Kasumi-1 (cell line): ENCODE measurements at places on chromosomes 12 and 14.

GRCh38 chr12:6302621-6303020, 7.9 kb upstream of the PLEKHG6 start:
- no peak for DNase-seq

DNA sequence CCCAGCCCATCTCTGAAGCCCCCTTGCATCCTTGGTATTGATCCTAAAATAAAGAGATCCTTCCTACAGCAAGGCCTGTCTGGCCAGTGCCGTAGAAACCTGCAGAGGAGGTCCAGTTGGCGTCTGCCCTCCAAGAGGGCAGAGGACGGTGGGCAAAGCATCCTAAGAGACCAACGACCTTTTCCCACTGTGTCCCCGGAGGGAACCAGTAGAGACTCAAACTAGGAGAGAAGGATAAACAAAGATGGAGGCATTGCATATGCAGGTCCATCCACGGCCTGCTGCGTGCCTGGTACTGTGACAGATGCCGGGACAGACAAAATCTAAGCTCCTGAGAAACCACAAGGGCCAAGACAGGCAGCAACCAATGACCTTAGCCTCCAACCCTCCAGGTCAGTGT, 3.8 kb downstream of the NCKAP5L start:
- no peak for DNase-seq

DNA sequence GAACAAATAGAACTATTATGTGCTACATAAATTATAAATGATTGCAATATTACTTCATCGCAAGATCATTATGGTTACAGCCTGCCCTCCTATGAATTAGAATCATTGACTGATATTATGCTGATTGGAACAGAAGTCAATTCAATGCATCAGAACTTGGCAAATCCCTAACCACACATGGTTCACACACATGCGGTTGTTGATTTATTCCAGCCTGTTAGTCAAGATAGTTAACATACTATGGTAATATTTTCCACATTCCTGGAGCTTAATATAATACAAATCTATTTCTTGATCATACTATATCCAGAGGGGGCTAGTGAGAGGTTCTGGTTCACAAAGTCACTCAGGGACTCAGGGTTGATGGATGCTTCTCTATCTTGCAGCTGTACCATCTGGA, 9.7 kb upstream of the CACNA1C start:
- DNase-seq = no peak

DNA sequence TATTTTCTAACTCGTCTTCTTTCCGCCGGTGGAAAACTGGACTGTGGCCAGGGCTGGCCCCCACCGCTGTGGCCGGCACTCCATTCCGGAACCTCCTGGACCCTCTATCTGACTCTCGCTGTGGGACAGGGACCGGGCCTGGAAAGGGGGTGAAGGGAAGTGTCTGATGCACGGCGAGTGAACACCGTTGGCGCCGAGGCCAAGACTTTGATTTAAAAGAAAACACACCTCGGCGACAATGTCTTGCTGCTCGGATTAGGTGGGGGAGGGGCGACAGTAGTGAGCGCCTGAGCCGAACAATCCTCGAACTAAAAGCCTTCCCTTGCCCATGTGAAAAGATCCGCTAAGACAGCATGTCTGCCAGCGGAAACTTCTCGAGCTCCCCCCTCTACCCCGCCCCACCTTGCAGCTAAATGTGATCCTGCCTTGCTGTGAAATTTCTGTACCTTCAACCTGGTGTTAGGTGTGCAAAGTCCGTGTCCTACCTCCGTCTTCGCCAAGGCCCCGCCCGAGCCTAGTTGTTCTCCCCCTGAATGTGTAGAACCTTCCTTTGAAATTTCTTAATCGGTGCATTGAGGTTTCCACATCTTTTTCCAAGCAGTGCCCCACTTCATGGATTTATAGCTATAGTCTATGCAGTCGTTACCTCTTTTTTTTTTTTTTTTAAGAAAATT, 862 bp upstream of the HOTAIR start:
- no peak for DNase-seq

GRCh38 chr12:106187155-106187789, 48.5 kb upstream of the NUAK1 start:
- DNase-seq = no peak

DNA sequence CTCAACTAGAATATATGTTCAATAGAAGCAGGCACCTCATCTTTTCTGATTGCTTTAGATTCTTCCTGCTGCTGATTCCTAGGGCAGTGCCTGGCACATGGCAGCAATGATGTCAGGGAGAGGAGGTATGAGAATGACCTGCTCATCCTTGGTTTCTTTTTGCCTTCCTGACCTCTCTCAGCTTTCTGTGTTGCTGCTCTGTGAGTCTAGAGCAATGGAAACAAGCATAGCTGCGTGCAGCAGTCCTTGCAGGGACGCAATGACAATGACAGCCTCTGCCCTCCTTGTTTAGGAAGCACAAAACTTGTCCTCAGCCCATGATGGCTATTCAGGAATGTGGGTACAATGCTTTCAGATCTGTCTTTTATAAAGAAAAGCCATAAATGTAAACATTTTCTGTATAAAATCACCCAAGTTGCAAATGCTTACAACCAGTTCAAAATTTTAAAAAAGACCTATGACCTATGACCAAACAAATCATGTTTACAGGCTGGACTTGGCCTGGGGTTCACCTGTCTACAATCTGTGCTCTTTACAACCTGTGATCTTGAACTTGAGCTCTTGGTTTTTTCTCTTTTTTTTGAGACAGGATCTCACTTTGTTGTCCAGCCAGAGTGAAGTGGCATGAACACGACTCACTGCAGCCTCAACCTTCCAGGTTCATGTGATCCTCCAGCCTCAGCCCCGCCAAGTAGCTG, 549.4 kb upstream of the ATP2B1 start:
- DNase-seq = no peak

DNA sequence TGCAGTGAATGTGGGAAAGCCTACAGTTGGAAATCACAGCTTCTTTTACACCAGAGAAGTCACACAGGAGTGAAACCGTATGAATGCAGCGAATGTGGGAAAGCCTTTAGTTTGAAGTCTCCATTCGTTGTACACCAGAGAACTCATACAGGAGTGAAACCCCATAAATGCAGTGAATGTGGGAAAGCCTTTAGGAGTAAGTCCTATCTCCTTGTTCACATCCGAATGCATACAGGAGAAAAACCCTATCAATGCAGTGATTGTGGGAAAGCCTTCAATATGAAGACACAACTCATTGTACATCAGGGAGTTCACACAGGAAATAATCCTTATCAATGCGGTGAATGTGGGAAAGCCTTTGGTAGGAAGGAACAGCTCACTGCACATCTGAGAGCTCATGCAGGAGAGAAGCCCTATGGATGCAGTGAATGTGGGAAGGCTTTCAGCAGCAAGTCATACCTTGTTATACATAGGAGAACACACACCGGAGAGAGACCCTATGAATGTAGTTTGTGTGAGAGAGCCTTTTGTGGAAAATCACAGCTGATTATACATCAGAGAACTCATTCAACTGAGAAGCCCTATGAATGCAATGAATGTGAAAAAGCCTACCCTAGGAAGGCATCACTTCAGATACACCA, 24.6 kb downstream of the ZNF26 start:
- no peak for DNase-seq

GRCh38 chr12:47785887-47786661, 13.0 kb downstream of the SLC48A1 start:
- no peak for DNase-seq

DNA sequence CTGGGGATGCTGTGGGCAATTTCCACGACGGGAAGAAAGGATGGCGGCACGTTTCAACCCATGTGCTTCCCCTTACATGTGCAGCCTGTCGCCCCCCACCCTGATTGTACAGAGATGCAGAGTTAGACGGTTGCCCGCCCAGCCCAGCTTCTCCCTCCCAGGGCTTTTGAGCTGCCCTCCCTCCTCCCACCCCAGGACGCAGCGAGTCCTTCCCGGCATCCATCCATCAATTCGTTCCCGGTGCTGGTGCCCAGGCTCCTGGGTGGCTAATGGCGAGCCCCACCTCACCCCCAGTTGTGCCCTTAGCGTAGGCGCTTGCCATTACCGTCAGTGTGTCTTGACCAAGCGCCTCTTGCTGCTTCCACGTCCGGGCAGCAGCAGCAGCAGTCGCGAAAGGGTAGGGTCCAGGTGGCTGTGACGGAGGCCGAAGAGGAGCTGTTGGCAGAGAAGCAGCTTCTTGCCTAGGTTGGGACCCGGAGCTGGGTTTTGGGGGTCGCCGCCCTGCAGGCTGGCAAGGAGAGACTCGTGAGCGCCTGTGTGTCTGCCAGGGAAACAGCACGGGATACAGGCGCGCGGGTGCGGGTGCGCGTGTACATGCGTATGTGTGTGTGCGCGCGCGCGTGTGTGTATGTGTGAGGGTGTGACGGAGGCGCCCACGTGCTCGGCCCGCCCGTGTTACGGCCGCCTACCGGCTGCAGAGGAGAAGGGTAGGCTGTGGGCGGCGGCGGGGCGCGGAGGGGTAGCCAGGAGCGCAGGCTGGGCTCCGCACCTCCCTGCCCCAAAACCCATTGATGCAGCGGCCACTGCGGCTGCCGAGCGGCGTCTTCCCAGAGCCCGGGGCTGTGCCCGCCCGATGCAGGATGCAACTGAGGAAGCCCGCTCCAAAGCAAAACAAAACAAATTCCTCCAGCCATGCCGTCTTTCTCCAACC, at the start of gene SLC6A15:
TSS of gene SLC6A15 (minus strand) at position 602 of the 931 bp plus-strand sequence. CDS start 20,679 bp downstream, outside the sequence.
- DNase-seq = no peak

DNA sequence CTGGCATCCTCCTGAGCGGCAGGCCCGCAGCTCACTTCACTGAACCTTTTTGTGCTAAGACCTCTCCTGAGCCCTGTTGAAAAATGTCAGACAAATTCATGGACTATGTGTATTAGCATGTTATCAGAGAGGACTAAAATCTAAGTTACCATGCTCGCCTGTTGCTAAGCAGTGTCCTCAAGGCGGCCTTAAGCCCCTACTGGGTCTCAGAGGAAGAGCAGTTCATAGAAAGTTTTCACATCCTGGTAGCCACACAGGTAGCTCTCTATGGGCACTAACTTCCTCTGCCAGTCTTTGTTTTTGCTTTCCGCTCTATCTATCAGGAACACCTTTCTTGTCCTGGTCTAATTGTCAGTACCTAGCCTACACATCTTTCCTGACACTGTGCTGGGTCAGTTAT, 306.6 kb upstream of the MIS18BP1 start:
- DNase-seq = no peak

DNA sequence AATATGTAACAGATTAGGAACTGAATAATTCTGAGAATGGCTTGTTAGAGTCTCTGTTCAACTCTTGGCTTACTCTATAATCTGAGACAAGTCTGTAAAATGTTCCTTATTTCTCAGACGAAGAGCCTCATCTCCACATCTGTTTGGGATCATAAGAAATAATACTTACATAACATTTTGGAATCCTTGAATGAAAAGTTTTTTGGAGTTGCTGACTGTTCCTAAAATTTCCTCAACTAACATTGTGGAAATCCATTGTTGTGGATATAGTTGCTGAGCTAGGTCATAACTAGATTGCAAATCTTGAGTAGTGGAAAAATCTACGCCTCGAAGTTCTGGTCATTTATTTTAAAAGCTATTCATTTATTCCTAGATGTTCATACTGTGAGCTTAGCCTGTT, 402.9 kb downstream of the ZFP36L1 start:
- no peak for DNase-seq

GRCh38 chr14:77917491-77918201, 117.7 kb downstream of the ADCK1 start:
- no peak for DNase-seq

DNA sequence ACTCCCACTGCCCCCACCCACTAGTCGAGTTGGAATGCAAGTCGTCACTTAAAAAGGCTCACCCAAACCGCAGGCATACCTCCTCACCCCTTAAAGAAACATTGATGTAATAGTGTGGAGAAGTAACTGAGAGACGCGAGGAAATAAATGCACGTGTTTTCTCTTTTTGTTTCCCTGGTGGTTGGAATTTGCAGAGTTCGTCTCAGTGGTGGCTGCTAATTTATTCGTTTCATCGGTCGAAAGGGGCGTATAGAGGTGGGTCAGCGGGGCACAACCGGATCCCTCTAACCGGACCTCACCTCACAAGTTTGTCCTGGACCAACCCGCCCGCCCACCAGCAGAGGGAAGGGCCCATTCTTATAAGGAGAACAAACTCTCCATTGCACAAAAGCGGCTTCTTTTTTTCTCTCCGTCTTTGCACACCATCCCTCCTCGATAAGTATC, 5.0 kb upstream of the NPAS3 start:
- DNase-seq = no peak

DNA sequence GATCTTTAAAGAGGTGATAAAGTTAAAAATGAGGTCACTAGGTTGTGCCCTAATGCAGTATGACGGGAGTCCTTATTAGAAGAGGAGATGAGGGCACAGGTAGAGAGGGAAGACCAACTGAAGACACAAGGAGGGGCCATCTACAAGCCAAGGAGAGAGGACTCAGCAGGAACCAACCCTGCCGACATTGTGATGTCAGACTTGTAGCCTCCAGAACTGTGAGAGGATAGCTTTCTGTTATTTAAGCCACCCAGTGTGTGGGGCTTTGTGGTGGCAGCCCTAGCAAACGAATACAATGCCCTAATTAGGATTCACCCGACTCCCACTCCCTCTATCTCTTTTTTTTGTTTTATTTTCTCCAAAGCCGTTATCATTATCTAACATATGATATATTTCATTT, 7.9 kb upstream of the IL26 start:
- DNase-seq = no peak

GRCh38 chr12:80894179-80894578, 43.6 kb downstream of the LIN7A start:
- DNase-seq = no peak

GRCh38 chr12:19614601-19615383, 175.5 kb downstream of the AEBP2 start:
- no peak for DNase-seq

GRCh38 chr14:97253756-97254155, 456.6 kb downstream of the VRK1 start:
- DNase-seq = peak; percentile 37

DNA sequence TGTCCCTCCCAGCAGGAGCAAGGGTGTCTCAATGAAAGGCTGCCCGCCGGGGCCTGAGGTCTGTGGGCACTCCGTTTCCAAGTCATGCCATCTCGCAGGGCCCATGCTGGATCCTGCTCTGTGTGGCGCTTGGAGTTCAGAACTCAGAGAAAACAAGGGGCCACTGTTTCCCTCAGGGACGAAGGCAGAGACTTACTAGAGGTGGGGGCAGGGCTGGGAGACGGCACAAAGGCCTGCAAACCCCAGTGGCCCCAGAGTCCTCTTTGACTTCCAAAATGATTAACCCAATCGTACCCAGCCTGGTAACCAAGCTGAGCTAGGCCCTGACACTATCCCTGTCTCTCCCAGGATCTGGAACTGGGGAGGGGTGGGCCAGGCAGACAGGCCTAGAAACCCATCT, 95.8 kb downstream of the ITPK1 start:
- no peak for DNase-seq

DNA sequence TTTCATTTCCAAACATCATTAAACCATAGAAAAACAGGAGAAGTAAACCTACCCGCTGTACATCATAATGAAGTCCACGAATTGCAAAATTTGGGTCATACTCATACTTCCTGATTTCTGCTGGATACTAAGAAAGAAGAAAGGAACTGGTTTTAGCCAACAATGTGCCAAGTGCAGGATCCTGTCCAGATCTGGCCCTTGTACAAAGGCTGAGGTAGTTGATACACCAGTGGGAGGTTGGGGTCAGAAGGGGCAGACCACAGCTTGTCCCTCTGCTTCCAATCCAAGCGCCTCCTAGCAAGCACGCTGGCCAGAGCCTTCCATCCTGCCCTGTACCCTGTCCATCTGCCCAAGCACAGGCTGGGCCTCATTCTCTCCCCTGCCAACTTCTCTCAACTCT, 34.2 kb downstream of the NT5DC3 start:
- DNase-seq = peak; percentile 36
